ENCODE measurements at places on chromosomes 1 and 21. TPM values are rescaled to one million over a fixed set of nuclear protein-coding genes. Genes with fewer than 3 reads are reported as not detected.

DNA sequence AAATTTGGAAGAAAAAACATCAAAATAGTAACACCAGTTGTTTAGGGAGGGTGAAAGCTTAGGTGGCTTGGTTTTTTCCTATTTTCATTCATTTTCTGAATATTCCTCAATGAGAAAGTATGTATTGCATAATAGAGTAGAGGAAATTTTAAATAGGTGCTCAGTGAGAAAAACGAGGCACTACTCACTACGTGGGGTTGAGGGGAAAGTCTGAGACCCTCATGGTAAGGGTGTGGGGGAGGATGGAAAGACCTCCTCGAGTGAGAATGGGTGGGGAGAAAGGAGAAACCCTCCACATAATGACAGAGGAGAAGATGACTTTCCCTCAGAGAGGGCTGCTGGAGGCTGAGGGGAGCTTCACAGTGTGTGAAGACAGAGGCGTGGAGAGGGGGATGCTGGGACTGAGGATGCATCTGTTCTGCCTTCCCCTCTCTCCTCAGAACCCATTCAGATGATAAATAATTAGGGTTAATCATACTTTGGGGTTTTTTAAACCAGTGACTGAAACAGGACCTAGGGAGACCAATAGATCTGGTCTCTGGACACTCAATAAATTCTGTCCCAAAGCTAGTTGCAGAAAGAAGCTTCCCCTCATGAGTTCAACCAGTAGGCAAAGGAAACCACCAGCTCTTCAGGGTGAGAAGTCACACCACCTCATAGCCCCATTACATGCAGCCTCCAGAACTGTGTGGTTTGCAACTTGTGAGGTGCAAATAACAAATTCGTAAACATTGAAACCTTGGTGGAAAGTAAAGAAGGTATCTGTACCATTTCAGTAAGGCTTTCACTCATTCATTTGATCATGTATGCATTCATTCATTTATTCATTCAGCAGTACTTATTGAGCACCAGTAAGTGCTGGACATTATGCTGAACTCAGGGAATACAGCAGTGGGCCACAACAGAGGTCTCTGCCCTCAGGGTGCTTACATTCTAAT is 17.1 kb downstream of the SLAMF7 start:
- DNase-seq, result no peak
- no peaks in the 10 kb centered on the region for H3K27me3 ChIP-seq
- no peak overlapping the region for H3K4me3 ChIP-seq
- H3K36me3 ChIP-seq, result no peaks in the 10 kb centered on the region
- no peaks in the 10 kb centered on the region for H3K4me1 ChIP-seq

DNA sequence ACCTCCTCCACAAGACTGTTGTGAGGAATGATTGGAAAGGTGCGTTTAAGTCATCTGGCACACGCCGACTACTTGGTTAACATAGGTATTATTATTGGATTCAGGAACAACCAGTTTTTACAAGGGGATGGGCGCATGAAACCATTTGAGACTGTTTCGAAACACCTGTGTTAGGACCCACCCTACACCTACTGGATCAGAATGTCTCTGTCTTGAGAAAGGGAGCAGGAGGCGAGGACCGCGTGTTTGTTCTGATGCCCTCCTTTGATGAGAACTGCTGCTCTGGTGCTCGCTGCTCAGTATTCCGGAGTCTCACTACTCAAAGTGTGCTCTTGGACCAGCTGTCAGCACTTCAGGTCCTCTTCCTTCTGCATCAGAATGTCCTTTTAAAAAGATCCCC is 7.3 kb downstream of the H6PD start:
- no peak for DNase-seq
- no peak overlapping the region for H3K4me3 ChIP-seq
- no peak overlapping the region for H3K27ac ChIP-seq
- H3K4me1 ChIP-seq, result peaks cover 33% of the 10 kb centered on the region
- peaks cover 5% of the 10 kb centered on the region for H3K36me3 ChIP-seq
- H3K27me3 ChIP-seq, result no peaks in the 10 kb centered on the region

Gene CENPF
- 2.9 TPM for total RNA-seq

DNA sequence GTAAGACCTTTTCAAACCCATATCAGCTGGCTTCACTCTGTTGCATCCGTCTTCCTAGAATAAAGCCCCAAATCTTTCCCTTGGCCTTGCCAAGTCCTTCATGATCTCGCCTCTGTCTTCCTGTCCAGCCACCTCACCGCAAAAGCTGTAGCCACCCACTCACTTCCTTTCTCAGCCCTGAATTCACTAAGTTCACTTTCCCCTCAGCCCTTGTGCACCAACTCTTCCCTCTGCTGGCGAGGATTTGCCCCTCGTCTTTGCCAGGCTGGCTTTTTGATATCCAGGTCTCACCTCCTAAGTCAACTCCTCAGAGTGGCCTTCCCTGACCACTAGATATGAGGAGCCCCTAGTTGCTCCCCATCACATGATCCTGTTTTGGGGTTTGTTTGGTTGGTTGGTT is 3.9 kb upstream of the COL16A1 start:
- H3K4me3 ChIP-seq, result no peak overlapping the region
- DNase-seq, result no peak
- H3K36me3 ChIP-seq, result no peaks in the 10 kb centered on the region

Gene KRTAP19-3
- not detected for total RNA-seq

- peaks cover 28% of the 10 kb centered on the region for H3K4me1 ChIP-seq
- no peak for DNase-seq
- H3K36me3 ChIP-seq, result peaks cover 28% of the 10 kb centered on the region
- H3K27ac ChIP-seq, result peak overlapping the region; percentile 42
- H3K27me3 ChIP-seq, result no peaks in the 10 kb centered on the region
- no peak overlapping the region for H3K4me3 ChIP-seq
Observed at GRCh38 chr1:88888750-88889149, 2.6 kb downstream of the GTF2B start.

Gene SPRR1A
- total RNA-seq, result not detected

GRCh38 chr1:244860914-244861610 is 3.3 kb downstream of the HNRNPU start:
- H3K27ac ChIP-seq, result no peak overlapping the region
- peaks cover 34% of the 10 kb centered on the region for H3K4me1 ChIP-seq
- no peak overlapping the region for H3K4me3 ChIP-seq
- H3K36me3 ChIP-seq, result peaks cover 3% of the 10 kb centered on the region
- H3K27me3 ChIP-seq, result no peaks in the 10 kb centered on the region

Gene IGSF9
- total RNA-seq, result 0.15 TPM

GRCh38 chr1:11053758-11054137 is 6.1 kb downstream of the SRM start:
- H3K27ac ChIP-seq, result no peak overlapping the region
- DNase-seq, result no peak
- no peak overlapping the region for H3K4me3 ChIP-seq
- peaks cover 3% of the 10 kb centered on the region for H3K4me1 ChIP-seq

- peaks cover 27% of the 10 kb centered on the region for H3K27me3 ChIP-seq
- no peak overlapping the region for H3K27ac ChIP-seq
- no peaks in the 10 kb centered on the region for H3K36me3 ChIP-seq
- DNase-seq, result no peak
- no peak overlapping the region for H3K4me3 ChIP-seq
Observed at GRCh38 chr1:154867841-154868605, 2.1 kb downstream of the KCNN3 start.

DNA sequence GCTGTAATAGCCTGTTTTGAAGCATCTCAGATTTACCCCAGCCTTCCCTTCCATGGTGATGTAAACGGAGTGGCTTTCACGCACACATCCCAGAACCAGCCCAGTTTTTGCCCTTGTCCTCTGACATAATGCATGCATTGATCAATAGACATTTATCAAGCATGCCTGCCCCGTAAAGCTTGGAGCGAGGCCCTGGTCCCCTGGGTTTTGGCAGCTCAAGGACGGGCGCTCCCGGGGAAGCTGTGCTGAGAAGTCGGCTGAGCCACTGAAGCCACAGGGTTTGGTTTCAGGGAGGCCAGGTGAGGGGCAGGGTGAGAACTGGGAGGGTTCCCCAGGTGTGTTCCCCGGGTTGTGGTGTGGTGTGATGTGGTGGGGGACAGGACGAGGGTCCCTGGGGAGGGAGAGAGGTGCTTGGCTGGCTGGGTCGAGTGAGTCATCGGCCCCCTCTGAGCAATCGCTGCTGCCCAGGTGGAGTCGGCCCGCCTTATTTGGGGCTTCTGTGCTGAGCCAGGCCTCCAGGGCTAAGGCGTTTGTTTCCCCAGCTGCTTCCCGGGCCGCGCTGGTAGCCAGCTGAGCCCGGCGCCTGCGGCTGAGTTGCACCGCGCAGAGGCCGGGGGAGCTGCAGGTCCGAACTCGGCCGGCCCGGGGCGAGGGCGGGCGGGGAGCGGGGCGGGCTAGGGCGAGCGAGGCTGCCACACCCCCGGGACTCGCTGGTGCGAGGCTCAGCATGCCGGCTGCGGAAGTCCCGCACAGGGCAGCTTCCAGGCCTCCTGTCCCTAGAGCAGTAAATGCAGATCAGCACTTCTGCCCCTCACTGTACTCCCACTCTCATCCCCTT is 23.6 kb downstream of the ATP2B4 start:
- H3K36me3 ChIP-seq, result no peaks in the 10 kb centered on the region
- peak overlapping the region; percentile 59 for H3K27ac ChIP-seq
- H3K4me3 ChIP-seq, result peak overlapping the region; percentile 37
- peaks cover 5% of the 10 kb centered on the region for H3K27me3 ChIP-seq
- peaks cover 36% of the 10 kb centered on the region for H3K4me1 ChIP-seq
- peak; percentile 68 for DNase-seq

DNA sequence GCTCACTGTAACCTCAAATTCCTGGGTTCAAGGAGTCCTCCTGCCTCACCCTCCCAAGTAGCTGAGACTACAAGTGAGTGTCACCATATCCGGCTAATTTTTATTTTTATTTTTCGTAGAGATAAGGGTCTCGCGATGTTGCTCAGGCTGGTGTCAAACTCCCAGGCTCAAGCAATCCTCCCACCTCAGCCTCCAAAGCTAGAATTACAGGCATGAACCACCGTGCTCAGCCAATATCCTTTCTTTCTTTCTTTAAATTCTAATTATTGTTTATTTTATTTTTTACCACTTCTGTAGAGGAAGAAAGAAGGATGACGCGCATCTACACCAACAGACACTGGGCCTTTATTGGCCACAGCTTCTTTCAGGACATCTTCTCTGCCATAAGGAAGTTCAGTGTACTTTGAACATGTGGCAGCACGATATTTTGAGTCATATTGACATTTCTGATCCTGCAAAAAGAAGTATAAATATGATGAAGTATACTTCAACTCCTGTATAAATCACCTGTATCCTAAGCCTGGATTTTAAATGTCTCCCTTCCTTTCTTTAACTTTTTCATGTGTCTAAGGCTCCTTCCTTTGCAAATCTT is 15.8 kb downstream of the CTSS start:
- no peak overlapping the region for H3K4me3 ChIP-seq
- no peaks in the 10 kb centered on the region for H3K4me1 ChIP-seq
- no peak for DNase-seq
- H3K36me3 ChIP-seq, result peaks cover 98% of the 10 kb centered on the region
- no peak overlapping the region for H3K27ac ChIP-seq

Gene SLC9C2
- total RNA-seq, result not detected

DNA sequence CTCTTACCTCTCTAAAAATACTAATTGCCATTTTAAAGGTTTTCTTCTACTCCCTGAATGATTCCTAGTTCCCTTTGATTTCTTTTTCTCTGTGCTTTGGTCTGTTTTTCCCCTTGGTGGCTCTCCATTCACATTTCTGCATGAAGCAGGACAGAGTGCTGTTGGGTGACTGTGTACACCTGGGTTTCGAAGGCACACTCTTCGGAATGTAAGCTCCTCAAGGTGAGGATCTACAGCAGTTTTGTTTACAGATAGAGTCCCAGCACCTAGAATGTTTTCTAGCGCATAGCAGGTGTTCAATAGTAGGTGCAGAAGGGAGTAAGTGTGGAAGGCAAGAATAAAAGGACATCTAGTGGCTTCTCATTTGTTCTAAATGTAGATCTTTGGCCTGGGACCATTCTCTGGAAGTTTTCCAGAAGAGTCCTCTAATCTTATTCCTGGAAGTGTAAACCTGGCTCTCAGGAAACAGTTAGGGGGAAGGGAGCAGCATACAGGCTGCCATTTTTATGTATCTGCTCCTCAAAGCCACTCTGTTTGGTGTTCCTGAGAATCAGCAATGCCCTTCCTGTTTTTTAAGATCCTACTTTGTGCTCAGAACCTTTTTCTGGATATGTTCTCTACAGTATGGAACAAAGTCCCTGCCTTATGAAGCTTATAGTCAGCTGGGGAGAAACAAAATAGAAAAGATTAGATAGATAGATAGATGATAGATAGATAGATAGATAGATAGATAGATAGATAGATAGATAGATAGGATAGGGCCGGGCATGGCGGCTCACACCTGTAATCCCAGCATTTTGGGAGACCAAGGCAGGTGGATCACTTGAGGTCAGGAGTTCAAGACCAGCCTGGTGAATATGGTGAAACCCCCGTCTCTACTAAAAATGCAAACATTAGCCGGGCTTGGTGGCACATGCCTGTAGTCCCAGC is 22.8 kb upstream of the EFNA1 start:
- no peaks in the 10 kb centered on the region for H3K36me3 ChIP-seq
- DNase-seq, result no peak
- H3K4me3 ChIP-seq, result no peak overlapping the region
- no peaks in the 10 kb centered on the region for H3K27me3 ChIP-seq

Gene NPR1
- total RNA-seq, result 0.37 TPM

Gene MCOLN2
- 25.8 TPM for total RNA-seq

- H3K36me3 ChIP-seq, result no peaks in the 10 kb centered on the region
- H3K4me1 ChIP-seq, result no peaks in the 10 kb centered on the region
- no peak overlapping the region for H3K4me3 ChIP-seq
- H3K27me3 ChIP-seq, result no peaks in the 10 kb centered on the region
Observed at GRCh38 chr1:60636946-60637345, 445.4 kb upstream of the NFIA start.

Gene SYCP1
- total RNA-seq, result not detected

- H3K4me1 ChIP-seq, result peaks cover 4% of the 10 kb centered on the region
- no peak overlapping the region for H3K27ac ChIP-seq
- DNase-seq, result no peak
- H3K4me3 ChIP-seq, result no peak overlapping the region
- H3K27me3 ChIP-seq, result no peaks in the 10 kb centered on the region
Observed at GRCh38 chr1:234544087-234544579, 65.2 kb upstream of the TARBP1 start.

GRCh38 chr1:61007534-61008364 is 74.6 kb upstream of the NFIA start:
- H3K4me1 ChIP-seq, result no peaks in the 10 kb centered on the region
- no peak overlapping the region for H3K27ac ChIP-seq
- no peak for DNase-seq
- no peaks in the 10 kb centered on the region for H3K36me3 ChIP-seq
- no peaks in the 10 kb centered on the region for H3K27me3 ChIP-seq
- H3K4me3 ChIP-seq, result no peak overlapping the region

DNA sequence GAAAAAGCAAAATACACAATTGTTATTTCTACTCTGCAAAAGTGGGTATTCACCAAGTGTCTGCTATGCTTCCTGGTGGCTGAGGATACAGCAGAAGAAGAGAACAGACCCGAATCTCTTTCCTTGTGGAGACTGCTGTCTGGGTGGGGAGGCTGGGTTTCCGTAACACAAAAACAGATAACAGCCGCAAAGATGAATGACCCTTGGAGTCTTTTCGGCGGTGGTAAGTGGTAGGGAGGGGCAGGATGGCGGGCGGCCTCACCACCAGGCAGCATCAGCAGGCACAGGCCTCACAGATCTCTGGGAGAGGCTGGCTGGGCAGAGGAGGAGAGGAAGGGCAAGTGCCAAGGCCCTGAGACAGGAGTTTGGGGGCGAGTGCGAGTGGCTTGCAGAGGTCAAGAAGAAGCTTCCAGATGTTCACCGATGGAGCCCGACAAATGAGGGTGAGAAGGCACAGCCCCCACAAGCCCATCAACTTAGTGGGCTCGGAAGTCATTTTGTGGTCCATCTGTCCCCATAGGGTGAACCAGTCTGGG is 164.2 kb downstream of the RHOU start:
- no peaks in the 10 kb centered on the region for H3K27me3 ChIP-seq
- no peaks in the 10 kb centered on the region for H3K36me3 ChIP-seq
- H3K4me1 ChIP-seq, result peaks cover 11% of the 10 kb centered on the region
- no peak for DNase-seq
- H3K27ac ChIP-seq, result no peak overlapping the region
- H3K4me3 ChIP-seq, result no peak overlapping the region

- no peak for DNase-seq
- H3K4me1 ChIP-seq, result no peaks in the 10 kb centered on the region
- no peak overlapping the region for H3K4me3 ChIP-seq
Observed at GRCh38 chr1:18722270-18722669, 91.6 kb downstream of the PAX7 start.
